H1 (cell line): ENCODE measurements at places on chromosomes 2 and 18.

DNA sequence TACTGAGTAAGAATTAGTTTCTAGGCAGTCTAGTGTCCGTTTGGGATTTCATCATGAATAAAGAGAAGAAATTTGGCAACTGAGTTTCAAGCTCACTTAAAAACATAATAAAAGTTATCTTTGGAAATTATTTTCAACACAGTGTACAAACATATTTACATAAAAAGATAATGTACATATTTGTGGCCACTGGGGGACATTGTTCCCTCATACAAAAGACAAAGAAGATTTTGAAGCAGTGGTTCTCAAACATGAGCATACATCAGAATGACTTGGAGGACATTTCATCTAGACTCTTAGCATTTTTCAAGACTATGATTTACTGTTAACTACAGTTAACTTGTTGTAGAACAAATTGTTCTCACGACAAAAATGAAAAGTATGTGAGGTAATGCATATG lies 15.7 kb upstream of the TTC21B start:
- DNase-seq, result no peak

GRCh38 chr2:76415821-76416220 lies 705.1 kb upstream of the GCFC2 start:
- no peak for DNase-seq

DNA sequence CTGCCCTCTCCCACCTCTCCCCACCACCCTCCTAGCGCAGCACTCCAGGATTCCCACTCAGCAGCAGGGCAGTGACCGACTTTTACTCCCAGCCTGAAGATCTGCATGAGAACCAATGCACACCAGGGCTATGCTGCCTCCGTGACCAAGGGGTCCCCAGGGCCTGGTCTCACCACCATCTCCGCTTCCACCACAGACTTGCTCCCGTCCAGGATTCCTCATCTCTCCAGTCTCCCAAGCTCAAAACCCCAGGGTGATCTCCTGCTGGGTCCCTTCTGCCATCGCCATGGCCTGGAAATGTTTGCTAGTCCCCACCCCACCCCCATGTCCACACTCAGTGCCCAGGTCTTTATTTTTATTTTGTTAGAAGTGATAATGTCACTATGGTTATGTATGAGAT lies 2.1 kb upstream of the CIDEA start:
- DNase-seq, result no peak

DNA sequence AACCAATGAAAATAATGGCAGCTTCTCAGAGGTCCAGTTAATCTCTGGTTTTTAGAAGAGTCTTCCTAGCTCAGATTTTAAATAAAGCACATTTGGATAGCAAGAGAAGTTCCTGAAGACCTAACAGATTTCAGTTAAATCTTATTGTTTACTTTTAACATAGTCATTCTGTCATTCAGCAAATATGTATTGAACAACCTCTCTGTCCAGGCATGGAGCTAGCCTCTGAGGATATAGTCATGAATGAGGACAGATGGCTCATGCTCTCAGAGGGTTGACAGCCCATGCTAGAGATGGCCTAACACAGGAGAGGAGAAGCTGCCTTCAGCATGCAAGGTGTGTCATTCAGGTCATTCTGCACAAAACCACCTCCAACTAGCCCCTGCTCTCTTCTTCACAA lies 6.2 kb downstream of the CCBE1 start:
- no peak for DNase-seq

DNA sequence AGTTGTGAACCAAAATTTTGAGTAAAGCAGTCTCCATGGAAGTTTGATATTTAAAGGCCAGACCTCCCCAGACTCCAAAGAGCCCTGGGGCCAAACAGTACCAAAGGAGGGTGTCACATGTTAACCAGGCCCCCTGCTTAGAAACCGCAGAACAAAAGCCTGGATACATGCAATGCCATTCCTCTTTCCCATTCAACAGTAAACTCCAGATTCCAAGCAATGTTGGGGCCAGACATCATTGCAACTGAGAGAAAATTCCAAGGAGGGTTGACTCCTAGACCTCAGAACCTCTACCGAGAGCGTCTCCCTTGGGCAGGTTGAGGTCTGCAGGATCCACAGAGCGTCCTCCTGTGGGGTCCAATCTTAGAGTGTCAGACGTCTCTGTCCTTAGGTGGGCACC lies 404.4 kb upstream of the SYT4 start:
- DNase-seq, result no peak

- no peak for DNase-seq
Measured at GRCh38 chr2:238801791-238802190, 46.1 kb upstream of the TWIST2 start.

DNA sequence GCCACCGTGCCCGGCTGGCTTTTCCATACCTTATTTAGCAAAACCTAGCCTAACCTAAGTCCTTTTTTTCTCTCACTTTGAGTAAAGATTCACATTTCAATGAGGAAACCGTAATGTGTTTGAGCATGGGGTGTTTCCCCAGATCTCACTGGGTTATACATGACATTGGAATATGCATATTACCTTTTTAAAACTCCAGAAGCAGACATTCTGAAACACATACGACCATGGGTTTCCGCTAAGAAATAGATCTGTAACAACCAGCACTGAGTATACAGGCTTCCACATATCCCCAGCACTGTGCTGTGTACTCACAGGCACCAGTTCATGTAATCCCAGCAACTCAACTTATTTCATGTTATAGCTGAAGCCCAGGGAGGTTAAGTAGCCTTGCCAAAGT lies 41.0 kb upstream of the FOSL2 start:
- DNase-seq, result no peak

- DNase-seq, result no peak
Measured at GRCh38 chr2:207511851-207512250, 17.9 kb upstream of the CREB1 start.

- no peak for DNase-seq
Measured at GRCh38 chr2:223027442-223027841, 24.5 kb upstream of the KCNE4 start.

GRCh38 chr2:223887127-223887526 lies 49.7 kb upstream of the AP1S3 start:
- peak; percentile 16 for DNase-seq

GRCh38 chr2:230784795-230785194 lies 72.2 kb downstream of the CAB39 start:
- DNase-seq, result peak; percentile 5

- no peak for DNase-seq
Measured at GRCh38 chr2:237904831-237905599, 45.6 kb downstream of the RAMP1 start.

DNA sequence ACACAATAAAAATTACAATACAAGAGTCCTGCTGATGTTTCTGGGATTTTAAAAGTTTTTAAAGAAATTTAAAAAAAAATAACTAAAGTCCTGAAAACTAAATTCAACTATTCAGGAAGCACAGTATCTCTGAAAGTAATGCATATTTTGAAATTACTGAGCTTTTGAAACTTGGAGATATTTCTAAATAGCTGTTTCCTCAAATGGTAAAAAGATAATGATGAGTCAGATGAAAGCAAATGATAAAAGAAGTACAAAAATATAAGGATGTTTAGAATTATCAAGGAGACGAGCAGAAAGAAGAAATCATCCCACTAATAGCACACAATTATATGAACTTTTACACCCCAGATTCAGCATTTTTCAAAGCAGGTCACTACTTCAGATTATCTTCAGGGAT lies 90.2 kb upstream of the SLC25A52 start:
- DNase-seq, result no peak

DNA sequence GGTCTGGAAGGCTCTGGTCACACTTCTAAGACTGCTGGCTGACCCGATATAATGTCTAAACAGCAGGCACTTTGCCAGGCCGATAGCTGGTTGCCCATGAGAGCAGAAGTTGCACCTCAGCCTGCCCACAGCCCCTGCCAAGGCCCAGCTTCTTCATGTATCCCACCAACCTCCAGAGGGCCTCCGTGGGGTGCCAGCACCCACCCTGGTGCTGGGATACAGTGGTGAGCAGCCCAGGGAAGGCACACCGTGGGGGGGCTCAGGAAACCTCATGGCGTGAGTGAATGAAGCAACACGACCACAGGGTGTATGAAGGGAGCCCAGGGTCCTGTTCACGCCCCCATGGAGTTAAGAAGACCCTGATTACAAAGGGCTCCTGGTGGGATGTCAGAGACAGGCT lies 16.2 kb upstream of the GLI2 start:
- no peak for DNase-seq

DNA sequence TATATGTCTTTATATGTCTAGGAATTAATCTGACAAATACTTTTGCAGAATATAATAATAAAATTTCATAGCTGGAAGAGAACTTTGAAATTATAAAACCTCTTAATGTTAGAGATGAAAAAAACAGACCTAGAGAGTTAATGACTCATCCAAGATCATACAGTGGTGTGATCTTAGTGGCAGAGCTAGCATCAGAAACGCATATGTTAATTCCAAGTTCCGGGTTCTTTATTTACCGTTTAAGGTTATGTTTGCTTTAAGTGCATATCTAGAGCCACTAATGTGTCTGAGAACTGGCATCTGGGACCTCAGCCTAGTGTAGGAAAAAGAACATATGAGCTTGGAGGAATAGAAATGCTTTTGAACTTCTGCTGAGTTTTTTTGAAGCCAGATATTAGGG lies 24.3 kb downstream of the CERS6 start:
- no peak for DNase-seq
